Spinal cord (tissue), 10 donors: ENCODE measurements at places on chromosomes 13 and 19.

GRCh38 chr19:54247106-54247930, 4.7 kb upstream of the LILRA6 start:
- DNase-seq: no peak

GRCh38 chr19:2612619-2613249, 89.8 kb downstream of the GNG7 start:
- no peak for DNase-seq

GRCh38 chr13:24127116-24127631, 33.3 kb upstream of the SPATA13 start:
- DNase-seq: no peak

DNA sequence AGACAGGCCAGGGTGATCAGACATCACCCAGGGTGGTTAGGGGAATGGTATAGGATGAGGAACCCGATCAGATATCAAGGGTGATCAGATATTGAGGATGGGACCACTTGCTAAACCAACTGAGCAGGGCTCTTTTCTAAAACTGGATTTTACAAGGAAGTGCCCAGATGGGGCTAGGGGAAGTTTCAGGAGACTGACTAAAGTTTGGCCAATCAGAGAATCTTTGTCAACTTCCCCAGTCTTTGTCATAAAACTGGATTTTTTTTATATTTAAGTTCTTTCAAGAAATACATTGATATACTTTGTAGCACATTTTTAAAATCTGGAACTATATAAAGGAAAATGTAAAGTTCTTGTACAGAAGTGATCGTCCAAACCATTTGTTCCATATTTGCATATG, 30.5 kb upstream of the DLEU7 start:
- no peak for DNase-seq

DNA sequence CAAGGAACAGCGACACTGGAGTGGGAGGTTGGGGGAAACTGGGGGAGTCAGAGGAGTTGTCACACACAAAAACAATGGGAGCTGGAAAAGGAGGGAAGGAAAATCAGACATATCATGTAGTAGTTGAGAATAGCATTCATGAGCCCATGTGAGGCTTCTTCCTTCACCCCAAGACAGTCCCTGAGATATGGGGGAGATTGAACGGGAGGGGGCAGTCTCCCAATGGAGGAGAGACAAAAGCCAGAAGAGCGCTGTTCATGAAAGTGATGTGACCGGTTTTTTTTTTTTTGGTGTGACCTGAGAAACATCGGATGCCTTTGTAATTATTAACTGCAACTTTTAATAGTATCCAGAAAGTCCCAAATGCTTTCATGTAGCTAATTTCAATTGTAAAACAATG, 631.8 kb upstream of the KLF12 start:
- no peak for DNase-seq
